CD8-positive, alpha-beta T cell (primary cell): ENCODE measurements at places on chromosomes 2 and 18. TPM values are rescaled to one million over a fixed set of nuclear protein-coding genes. Genes with fewer than 3 reads are reported as not detected.

SNORC gene
- 0.44 TPM for total RNA-seq

KCNS3 gene
- not detected for total RNA-seq

AAMP gene
- 44.7 TPM for total RNA-seq

GRB14 gene
- total RNA-seq: not detected

SLC4A3 gene
- not detected for total RNA-seq

RAX gene
- total RNA-seq: not detected

CAPN14 gene
- total RNA-seq: 0.08 TPM

SERPINB10 gene
- not detected for total RNA-seq

SLC20A1 gene
- 144 TPM for total RNA-seq

DYNAP gene
- not detected for total RNA-seq

LYG2 gene
- not detected for total RNA-seq

DNA sequence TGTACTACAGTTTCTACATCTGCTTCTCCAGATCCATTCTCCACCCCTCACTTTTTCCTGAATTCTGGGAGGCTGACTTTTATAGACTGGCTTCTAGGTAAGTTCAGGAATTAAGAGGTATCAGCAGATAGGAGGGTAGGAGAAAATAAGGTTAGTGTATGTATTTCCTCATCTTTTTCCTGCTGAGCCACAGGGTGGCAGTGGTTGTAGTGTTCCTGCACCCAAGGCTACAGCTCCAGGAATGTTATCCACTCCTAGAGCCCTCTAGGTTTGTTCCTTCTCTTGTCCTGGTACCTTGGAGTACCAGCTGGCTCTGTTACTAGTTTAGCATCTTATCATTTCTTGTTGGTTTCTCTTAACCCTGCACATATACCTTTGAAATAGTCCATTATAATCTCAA lies 40.7 kb upstream of the C2orf66 start:
- DNase-seq: no peak

DNA sequence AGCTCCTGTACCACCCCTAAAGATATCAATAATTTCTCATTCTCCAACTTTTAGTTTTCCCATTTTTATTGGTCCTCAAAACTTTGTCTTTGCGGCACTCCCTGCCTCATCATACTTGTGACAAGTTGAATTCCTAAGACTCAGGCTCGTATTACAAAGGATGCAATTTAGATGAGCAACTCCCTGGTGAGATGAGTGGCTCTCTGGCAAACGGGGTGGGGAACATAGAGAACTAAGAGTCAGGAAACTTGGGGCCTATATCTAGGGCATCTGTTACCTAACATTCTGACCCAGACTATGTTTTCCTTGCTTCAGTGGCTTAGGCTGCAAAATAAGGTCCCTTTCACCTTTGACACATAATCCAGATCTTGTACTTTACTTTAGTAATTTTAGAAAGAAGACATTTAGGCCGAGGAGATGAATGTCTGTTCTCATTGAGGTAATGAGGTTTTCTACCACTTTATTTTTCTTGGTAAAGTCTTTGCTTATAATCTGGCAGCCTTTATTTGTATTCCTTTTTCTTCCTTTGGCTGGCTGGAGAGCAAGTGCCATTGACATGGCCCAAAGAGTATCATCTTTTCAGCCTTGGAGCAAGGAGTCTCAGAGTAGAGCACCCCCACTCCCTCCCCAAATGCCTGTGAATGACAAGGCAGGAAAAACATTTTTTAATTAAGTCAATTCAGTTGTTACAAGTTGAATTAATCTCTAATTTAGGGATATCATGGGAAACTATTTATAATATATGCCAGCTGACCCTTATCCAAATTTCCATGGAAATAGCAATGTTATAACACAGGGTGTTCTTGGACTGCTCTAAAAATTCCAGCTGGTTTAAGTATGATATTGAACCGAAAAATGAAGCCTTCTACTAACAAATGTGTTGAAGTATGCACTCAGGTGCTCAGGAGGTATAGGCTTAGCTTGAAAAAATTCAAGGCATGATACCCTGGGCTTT lies 15.2 kb downstream of the TSPYL6 start:
- no peak for DNase-seq

DNA sequence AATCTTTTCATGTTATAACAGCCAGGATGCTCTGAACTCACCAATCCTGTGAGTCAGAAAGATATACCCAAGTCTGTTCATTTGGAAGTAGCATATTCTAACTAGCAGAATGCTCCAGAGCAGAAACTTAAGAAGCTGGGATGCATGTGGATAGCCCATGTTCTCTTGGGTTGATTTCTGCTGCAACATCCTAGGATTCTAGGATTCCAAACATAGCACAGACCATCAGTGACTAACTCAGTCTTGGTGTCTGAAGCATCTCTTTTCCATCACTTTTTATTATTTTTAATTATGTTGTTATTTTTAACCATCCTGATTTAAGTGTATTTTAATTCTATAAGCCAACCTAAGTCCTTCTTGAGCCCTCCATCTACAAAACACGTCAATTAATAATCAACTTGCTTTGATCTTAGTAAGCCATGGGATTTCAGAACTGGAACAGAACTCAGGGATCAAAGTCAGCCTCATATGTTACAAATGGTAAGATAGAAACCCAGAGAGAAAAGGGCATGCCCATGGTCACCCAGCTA lies 85.4 kb downstream of the OSR1 start:
- no peak for DNase-seq

DNA sequence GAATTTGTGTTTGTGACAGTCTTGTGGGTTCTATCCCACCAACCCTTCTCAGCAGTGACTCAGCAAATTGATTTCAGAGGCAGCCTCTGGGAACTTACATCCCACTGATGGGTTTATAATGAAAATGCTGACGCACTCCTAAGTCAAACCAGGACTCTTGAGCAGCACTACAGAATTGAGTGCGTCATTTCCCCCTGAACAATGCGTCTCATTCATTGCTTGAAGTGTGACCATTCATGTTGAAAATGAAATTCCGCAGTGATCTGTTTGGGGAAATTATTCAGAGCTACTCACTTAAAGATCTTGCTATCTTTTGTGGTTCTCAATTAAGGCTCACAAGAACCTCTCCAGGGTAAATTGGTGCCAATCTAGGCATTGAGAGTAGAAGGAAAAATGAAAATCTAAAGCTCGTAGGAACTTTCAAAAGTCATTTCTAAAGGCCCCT lies 417.7 kb upstream of the SLC14A2 start:
- no peak for DNase-seq

DNA sequence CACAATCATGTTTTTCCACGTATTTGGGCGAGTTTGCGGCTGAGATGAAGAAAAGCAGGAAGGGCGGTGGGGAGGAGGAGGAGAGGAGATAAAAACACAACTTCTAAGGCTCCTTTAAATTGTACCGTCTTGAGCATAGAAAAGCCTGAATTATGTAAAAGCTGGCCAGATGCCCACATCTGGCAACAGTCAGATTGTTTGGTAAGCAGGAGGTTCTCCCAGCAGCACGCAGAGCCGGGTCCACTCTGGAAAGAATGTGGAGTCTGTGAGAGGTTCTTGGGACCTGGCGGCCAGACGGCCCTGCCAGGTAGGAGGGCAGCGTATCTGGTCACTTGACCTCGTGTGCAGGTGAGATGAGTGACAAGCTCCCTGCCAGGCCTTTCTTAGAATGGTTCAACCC lies 215.3 kb upstream of the APCDD1 start:
- DNase-seq: no peak

- DNase-seq: no peak
Measured at GRCh38 chr2:112290088-112290487, 14.7 kb downstream of the ZC3H6 start.

- no peak for DNase-seq
Measured at GRCh38 chr2:138948070-138948539, 167.9 kb upstream of the NXPH2 start.

DNA sequence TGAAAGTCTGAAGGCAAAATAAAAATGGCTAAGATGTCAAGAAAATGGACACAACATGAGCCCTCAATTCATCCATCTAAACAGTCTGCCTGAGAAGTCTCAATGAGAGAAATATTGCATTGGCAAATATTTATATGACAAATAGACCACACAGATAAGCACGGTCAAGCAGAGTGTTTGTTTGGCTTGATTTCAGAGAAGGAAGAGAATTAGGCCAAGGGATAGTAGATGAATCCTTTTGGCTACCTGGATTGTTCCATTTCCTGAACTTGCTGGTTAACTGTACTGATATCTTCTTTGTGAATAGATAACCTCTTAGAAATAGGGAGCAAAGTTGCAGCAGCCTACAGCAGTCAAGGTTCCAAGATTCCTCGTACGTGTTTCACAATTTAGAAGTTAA lies 129.6 kb downstream of the RBMS1 start:
- no peak for DNase-seq

GRCh38 chr18:59535055-59535454 lies 162.2 kb downstream of the CCBE1 start:
- no peak for DNase-seq

DNA sequence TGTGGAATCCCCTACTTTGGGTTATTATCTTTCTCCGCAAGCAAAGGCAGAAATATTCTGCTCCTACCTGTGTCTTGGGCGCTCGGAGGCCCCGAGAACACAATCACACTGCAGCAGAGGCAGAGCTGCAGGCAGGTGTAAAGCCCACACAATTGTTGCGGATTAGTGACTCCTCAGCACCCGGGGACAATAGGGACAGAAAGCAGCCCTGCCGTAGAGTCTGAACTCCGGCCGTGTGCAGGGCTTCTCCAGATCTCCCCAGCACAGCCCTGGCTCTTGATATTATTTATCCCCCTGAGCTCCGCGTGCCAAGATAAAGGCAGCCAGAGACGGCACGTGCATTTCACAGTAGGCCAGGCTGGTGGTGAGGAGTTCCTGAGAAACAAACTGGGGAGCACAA lies 229.2 kb downstream of the EN1 start:
- no peak for DNase-seq

- DNase-seq: peak; percentile 22
Measured at GRCh38 chr2:232438951-232439757, 16.8 kb upstream of the ALPI start.

DNA sequence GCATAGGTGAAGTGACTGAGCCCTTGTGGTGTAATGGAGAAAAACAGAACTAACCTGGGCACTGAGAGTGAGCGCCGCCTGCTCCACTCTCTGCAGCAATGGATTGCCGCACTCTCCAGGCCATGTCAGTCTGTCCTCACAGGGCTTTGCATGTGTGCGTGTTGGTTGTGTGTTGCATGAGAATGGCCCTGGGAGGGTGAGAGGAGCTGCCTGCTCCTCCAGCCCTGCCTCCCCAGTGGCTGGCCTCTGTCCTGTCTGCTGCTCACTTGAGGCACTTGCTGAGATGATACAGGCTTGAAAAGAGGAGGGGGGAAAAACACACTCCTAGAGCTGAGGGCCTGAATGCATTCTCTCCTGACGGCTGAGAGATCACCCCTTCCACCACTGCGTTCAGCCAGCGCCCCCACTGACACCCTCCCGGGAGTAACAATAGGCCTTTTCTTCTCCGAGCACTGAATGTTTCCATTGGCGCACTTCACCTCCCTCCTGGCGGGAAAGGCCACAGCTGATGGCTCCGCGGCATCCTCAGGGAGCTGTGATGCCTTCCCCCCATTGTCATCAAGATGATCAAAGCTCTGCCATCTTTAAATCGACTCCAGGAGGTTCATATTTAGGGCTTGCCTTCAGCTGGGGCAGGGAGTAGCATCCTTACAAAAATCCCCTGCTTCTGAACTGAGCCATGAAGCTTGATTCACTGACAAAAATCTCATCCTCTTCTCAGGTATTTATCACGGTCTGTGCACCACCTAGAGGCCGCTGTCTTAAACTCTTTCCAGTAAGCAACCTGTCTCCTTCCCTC lies 49.9 kb upstream of the DAPL1 start:
- peak; percentile 31 for DNase-seq

GRCh38 chr2:170514140-170514539 lies 201.0 kb upstream of the SP5 start:
- DNase-seq: no peak

GRCh38 chr2:154603682-154604081 lies 94.8 kb upstream of the KCNJ3 start:
- DNase-seq: no peak

DNA sequence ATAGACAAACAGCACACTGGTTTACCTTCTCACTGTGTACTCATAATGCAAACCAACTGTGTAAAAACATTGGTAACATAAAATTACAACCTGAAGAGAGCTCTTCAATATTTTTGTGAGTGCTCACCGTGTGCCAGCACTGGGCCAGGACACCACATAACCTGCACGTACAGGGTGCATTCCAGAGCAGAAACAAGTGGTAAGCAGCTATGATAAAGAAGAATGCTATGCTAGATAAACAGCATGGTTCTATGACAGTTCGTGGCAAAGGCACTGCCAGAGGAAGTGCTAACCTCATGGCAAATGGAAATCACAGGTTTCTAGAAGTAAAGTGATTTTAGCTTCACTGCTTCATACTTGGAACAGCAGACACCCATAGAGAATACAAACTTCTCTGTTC lies 343.5 kb downstream of the MTX2 start:
- DNase-seq: no peak

- no peak for DNase-seq
Measured at GRCh38 chr18:52222211-52222610, 117.8 kb upstream of the DCC start.

GRCh38 chr2:122390406-122390805 lies 635.0 kb downstream of the TSN start:
- no peak for DNase-seq

GRCh38 chr2:181900007-181900651 lies 8.6 kb downstream of the ITPRID2 start:
- DNase-seq: no peak

DNA sequence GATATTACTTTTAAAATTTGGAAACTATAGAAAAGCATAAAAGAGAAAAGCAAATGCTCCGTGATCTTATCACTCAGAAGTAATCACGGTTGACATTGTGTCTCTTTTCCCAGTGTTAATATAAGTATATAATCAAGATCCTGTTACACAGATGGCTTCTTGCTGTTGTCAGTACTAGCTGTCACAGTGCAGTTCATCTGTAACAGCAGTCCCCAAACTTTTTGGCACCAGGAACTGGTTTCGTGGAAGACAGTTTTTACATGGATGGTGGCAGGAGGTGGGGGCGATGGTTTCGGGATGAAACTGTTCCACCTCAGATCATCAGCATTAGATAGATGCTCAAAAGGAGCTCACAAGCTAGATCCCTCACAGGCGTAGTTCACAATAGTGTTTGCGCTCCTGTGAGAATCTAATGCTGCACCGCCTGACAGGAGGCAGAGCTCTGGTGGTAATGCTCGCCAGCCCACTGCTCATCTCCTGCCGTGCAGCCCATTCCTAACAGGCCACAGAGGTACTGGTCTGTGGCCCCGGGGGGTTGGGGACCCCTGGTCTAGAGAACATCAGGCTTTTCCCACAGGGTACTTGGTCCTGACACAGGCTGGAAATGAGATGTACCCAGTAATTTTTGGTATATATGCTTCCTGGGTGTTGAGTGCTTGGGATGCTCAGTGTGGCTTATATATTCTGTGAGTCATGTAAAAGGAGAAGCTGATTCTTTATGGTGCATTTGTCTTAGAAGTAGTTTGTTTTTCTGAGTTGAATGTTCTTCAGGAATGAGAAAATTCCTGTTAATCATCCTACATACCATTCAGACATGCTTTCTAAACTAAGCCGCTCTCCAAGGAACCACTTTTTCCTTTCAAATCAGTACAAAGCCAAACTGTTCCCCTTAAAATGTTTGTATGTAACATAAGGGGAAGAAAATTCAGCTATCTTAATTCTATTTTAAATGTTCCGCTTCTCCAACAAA lies 121.8 kb downstream of the NCK2 start:
- DNase-seq: no peak

- DNase-seq: no peak
Measured at GRCh38 chr2:131493199-131493968, 1.2 kb upstream of the MZT2A start.

- DNase-seq: no peak
Measured at GRCh38 chr2:130853391-130853790, 16.7 kb downstream of the ARHGEF4 start.

- DNase-seq: no peak
Measured at GRCh38 chr18:11081009-11081532, 68.3 kb downstream of the PIEZO2 start.
